AML-193 (cell line): ENCODE measurements at places on chromosomes 13 and 19.

DNA sequence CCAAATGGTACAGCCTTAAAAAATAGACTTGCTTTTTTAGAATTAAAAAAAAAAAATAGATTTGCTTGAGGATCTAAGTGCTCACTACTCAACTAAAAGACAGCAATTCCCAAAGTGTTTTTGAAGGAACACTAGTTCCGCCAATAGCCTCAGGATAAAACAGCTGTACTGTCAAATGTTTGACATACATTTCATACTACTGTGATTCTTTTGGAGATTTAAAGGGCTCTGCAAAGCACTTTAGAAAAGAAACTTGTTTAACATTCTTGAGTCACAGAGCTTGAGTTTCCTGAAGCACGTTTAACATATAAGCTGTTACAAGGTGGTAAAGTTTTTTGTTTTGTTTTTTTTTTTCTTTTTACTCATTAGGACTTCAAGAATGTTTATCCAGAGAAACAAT lies 23.1 kb upstream of the KLF5 start:
- DNase-seq = no peak

DNA sequence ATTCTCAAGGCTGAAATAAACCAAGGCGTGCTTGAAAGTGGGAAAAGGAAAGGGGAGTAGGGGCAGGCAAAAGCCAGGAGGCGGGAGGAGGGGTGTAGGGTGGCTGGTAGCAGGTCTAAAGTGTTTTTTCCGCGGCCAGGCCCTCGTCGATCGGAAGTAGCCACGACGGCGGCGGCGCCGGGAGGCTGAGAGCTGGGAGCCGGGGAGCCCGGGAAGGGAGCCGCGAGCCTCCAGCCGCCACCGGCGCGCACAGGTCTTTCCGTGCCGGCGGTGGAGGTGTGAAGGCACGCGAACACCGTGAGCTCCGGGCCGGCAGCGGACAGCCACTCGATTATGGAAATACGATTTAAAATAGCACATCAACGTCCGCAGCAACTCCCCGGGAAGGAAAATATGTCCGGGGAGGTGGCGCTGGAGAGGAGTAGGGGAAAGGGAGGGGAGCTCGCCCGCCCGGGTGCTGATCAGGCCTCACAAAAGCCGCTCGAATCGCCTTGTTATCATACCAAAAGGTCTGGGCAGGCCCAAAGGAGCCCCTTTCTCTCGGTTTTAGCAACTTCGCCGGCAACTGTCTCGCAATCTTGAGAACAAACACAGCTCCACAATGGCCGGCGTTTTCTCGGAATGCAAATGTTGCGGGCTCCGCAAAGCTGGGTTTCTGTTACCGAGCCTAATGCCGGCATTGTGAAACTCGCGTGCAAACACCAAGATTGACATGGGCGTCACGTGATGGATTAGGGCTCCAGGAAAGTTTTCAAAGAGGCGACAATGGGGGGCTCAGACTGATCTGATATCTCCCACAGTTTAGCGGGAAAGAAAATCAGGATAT lies 2.9 kb upstream of the PCDH8 start:
- DNase-seq = no peak

GRCh38 chr19:15669891-15670290 lies 3.0 kb upstream of the CYP4F12 start:
- no peak for DNase-seq

- DNase-seq = no peak
These were observed 131.3 kb downstream of the LACC1 start for GRCh38 chr13:44011036-44011435.

GRCh38 chr13:65959305-65959704 lies 1270.8 kb downstream of the PCDH9 start:
- DNase-seq = no peak

DNA sequence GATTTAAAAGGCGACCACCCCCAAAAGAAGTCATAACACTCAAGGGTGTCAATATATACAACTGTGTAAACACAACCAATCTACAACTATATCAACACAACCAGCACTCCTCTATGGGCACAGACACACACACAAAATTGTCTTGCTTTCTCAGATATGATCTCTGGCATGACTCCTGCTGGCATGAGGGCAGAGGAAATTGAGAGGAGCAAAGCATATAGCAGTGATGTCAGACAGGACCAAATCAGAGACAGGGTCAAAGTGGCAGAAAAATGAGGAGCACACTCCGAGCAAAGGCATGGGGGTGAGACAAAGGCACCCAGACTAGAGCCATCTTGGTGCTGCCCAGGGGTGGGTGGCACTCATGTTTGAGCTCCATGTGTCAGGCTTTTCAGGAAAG lies 9.6 kb downstream of the IRGQ start:
- no peak for DNase-seq

DNA sequence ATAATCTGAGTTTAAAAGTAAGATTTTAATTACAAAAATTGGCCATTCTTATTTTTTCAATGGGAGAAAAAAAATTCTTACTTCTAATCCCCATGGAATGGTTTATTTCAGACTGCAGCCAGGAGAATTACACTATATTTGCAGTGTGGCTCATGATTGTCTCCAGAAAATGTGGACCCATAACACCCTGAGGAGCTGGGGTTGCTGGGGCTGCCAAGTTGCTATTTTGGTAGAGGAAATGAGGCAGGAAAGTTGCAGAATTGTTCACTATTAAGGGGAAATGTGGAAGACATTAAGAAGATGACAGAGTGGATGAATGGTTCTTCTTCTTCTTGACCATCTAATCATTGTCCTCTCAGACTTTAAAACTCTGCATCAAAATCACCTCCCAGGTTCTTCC lies 4.6 kb upstream of the SCEL start:
- DNase-seq = no peak

DNA sequence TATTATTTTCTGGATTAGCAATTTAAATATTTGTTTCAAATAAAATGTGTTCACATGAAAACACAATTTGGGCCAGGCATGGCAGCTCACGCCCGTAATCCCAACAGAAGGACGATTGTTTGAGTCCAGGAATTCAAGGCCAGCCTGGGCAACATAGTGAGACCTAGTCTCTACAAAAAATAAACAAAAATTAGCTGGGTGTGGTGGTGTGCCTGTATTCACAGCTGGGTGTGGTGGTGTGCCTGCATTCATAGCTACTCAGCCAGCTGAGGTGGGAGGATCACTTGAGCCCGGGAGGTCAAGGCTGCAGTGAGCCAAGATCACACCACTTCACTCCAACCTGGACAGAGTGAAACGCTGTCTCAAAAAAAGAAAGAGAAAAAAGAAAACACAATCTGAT lies 46.4 kb downstream of the KPNA3 start:
- no peak for DNase-seq

GRCh38 chr13:33764716-33765115 lies 53.2 kb upstream of the RFC3 start:
- DNase-seq = no peak

DNA sequence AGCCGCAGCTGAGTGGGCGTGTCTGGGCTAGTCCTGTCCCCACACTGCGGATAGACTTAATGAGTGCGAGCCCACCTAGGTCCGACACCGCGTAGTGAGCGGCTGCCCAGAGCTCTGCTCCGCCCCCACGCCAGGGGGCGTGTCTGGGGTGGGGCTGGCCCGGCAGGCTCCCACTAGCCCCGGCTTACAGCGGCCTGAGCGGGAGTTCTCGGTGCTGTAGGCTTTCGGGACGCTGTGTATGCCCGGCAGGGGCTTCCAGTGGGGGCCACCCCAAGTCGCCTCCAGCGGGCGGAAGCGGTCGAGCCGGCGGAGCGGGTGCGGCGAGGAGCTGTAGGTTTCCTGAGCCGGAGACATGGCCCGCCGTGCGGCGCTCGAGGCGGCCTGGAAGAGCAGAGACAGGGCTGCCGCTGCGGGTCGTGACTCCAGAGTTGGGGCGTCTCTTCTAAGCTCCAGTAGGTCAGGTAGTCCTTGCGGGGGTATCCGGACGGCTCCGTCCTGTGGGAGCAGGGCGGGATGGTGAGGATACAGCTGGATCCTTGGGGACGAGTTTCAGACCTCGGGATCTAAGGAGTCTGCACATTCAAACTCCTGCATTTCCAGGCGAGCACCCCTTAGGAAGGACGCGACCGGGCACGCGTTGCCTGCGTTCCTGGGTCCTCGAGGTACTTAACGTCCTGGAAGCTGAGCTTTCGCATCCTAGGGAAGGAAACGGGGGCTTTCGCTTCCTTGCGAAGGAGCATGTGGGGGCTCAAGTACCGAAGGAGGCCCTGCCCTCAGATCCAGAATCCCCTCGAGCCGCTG lies 1.2 kb downstream of the CGB7 start:
- DNase-seq = no peak

GRCh38 chr19:55594996-55595545 lies 4.2 kb downstream of the FIZ1 start:
- DNase-seq = no peak

DNA sequence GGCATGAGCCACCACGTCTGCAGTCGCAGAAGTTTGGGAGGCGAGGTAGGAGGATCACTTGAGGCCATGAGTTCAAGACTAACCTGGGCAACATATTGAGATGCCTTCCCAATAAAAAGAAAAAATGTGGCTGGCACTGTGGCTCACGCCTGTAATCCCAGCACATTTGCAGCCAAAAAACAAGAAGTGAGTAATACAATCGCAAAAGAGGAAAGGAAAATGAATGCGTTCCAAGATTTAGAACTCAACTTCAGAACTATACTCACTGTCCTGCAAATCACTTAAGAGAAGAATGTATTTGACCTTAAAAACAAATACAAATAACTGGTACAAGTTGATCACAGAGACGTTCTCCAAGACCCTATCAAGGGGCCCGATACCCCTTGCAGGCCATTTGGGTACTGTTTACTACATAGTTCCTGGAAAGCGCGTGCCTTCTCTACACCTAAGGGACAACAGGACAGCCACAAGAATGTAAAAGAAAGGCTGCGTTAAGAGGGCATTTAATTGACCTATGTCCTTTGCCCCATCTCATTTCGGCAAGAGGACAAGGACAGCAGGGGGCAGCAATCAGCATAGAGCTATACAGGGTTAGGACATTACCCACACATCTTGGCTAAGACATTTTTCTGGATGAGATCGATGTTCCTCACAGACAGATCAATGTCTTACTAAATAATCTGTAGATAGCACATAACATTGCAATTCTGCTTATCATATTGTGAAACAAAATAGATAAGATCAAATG lies 41.3 kb downstream of the FLT3 start:
- peak; percentile 84 for DNase-seq

DNA sequence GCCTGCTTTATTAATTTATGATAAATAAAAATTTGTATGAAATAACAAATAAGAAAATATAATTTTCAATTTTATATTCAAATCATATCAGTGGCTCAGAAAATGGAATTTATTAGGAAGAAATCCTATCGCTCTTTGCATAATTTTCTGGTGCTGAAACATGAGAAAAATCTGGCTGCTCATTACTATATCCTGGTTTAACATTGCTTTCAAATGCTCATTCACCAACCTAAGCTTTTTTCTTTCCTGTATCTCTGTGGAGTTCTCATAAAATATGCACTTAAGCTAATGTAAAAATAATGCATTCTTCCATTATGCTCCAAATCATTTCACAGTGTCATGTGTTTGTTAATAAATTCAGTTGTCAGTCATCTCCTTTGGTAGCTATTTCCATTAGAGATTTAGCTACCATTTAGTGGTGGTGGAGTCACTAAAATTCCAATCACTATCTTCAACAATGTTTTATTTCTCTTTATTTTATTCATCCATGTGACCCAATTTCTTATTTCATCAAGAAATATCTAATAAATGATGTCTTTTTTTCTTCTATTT lies 498.0 kb downstream of the DCT start:
- DNase-seq = no peak

DNA sequence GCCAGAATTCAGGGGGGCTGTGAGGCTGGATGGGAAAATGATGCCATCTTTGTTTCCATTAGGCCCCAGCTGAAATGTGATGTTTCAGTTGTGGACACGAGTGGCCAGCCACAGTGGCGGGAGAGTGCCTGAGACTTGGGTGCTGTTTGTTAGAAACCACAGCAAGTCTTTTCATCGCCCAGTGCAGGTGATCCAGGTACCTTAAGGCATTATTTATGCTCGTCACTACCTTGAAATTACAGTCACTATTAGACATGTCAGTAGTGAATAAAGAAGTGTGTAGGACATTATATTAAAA lies 82.5 kb upstream of the TM9SF2 start:
- DNase-seq = no peak

DNA sequence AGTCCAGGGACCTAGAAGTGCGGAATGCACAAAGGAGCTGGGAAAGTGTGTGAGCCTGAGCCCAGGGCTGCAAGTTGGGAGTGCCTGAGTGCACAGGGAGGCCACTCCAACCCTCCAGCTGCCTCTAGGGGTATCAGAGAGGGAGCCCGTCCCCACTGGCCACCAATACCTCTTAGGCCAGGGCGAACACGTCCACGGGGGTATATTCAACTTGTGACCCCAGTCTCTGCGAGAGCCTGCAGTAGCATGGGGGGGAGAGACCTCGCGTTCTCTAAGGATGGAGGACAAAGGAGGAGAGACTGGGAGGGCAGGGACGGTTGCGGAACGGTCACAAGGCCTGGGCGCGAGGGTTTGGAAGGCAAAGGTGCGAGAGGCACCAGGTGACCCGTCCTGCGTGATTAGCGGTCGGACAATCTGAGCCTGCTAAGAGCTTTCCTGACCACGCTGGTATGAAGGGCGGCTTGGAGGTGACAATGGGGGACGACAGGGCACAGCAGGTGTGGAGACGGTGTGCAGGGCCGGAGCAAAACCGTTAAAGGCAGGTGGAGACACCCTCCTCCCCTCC lies 676 bp downstream of the CD320 start:
- DNase-seq = no peak

GRCh38 chr13:98915981-98916380 lies 61.9 kb downstream of the DOCK9 start:
- DNase-seq = no peak

DNA sequence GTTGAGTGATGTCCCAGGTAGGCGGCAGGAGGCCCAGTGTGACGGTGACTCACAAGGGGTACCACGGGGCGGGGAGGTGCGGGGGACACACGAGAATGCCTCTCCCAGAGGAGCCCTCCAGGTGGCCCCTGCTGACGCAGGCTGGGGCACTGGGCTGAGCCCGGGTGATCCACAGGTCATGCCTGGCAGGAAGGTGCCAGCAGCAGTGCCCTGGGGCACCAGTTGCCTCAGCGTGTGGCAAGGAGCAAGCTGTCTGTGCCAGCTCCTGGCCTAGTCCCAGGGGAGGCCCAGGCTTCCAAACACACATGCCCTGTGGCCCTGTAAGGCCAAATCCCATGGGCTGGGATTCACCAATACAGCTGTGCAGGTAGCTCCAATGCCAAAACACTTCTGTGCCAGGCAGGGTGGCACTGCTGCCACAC lies 28.0 kb downstream of the AKT2 start:
- DNase-seq = no peak

DNA sequence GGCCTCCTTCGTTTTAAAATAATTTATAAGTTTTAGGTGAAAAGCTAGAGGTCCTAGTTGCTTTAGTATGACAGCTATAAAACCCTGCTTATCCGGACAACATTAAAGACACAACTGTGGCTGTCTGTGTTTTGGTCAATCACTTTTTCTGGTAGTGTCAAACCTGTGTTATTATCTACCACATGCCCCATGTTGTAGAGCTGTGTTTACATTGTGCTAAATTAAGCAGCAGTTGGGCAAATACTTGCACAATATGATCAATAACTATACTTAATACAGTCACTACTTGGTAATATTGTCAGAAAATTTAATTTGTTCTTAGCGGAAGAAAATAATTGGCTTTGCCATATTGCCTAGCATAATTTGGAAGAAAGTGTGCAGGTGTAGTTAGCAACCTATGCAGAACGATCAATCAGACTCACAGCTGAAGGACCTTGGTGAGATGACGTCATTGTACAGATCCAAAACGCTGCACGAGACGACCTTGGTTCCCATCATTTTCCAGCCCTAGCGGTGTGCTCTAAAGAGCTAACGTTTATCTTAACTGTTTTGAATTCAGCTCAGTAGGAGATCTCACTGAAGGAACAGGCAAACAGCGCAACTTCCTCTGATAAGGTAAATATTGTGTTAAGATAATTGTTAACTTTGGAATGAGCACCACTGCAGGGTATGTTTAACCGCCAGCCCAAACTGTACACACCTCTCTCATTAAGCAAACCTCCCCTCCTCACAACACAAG lies 476.6 kb downstream of the IRS2 start:
- DNase-seq = no peak
